ENCODE measurements at places on chromosomes 12 and 14.

DNA sequence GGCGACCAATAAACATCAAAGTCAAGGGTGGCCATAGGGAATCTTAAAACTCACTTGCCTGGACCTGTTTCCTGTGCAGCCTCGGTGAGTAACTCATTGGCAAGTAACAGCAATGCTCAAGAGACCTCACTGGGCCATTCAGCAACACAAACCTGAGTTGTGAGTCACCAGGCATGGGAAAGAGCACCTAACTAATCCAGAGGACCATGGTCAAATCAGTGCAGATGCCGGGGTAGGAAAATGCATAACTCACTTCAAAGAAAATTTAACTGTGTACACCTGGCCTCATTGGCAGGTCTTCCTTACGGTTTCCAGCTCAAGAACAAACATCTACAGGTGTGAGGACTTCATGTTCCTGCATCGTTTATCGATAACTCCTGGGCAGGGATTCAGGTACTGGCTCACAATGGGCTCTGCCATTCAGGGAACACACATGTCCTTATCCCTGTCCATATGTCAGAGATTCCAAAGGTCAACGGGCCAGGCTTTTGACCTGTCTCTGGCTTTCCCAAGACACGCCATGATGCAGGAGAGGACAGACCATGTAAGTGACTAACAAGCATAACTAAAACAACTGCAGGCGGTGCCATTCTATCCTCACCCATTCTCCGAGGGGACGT, 211.8 kb downstream of the ANO2 start:
- DNase-seq: no peak

- DNase-seq: no peak
These were observed 75.1 kb upstream of the ATP2A2 start for GRCh38 chr12:110205931-110206330.

DNA sequence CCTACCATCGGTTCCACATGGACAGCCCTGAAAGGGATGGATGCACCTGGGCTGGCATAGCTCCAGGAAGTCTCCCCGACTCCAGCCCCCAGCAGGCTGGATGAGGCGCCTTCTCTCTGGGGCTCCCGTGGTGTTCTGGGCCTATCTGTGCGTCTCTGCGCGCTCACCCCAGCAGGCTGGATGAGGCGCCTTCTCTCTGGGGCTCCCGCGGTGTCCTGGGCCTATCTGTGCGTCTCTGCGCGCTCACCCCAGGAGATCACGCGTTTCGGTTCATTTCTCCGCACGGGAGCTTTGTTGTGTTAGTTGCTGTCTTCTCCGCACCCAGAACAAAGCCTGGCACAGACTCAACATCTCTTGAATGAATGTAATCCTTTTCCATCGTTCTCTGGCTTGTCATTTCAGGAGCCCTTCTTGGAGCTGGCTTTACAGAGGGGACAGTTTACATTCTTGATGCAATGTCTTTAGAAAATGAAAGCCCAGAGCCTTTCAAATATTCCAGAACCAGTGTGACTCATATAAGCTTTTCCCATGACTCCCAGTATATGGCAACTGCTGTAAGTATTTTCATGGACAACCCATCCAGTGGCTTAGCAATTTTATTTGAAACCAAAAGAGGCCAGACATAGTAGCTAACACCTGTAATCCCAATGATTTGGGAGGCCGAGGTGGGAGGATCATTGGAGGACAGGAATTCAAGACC, 40.3 kb downstream of the CFAP251 start:
- DNase-seq: no peak

GRCh38 chr12:124689631-124690030, 122.2 kb upstream of the NCOR2 start:
- no peak for DNase-seq

DNA sequence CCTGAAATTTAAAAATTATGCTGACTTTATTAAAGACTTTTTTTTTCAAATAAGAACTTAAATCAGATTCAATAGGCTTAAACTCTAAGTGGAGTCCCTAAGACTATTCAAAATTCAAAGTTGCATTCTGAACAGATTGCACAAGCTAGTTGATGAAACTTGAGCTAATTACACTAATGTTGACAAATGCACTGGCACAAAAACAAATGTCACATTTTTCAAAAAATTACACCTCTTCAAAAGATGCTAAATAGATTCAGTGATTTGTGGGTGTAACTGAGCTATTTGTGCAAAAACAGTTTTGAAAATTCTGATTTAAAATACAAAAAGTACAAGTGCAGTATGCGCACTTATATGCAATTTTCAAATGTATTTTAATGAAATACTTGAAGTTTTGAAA, 205.4 kb downstream of the RERGL start:
- DNase-seq: no peak

GRCh38 chr14:77271113-77271710, at the start of gene NGB:
NGB (minus strand) TSS chr14:77271206; CDS start chr14:77270937, 269 bp downstream.
- DNase-seq: no peak

GRCh38 chr14:36952689-36953088, 219.7 kb downstream of the SLC25A21 start:
- DNase-seq: no peak

- no peak for DNase-seq
These were observed 49.7 kb downstream of the CKB start for GRCh38 chr14:103472939-103473338.

DNA sequence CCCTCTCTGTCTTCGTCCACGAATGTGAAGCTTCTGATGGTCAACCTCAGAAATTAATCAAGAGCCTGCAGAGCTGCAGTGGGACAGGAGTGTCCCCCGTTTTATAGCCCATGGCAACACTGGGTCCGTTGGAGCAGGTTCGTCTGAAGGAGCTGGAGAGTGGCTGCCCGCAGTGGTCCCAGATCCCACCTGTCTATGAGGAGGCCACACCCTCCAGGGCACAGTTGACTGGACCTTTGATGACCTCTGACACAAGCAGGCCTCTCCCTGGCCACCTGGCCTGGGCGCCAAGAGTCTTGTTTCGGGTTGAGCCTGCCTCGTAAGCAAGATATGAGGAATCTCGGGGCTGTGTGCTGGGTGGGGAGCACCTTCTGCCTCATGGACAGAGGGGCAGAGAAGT, 100.7 kb upstream of the SFSWAP start:
- DNase-seq: no peak
